ENCODE measurements at places on chromosomes 1 and 21. TPM values are rescaled to one million over a fixed set of nuclear protein-coding genes. Genes with fewer than 3 reads are reported as not detected.

DNA sequence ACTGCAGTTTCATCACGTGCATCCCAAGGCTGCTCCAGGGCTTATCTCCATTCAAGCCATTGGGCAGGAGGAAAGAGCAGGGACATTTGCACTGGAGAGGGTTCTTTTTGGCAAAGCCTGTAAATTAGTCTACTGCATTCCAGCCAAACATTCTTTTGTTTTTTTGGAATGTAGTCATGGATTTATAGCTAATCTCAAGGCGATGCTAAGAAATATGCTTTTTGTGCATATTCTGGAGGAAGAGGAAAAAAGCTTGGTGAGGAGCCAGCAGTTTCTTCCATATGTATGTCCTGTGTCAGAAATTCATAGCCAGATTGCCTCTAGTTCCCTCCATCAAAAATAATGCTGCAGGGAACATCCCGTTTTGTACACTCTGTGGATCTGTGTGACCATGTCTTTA lies 221.4 kb downstream of the BACH1 start:
- DNase-seq = peak; percentile 29

The NBPF8 gene
- total RNA-seq = 14.3 TPM

The ITLN2 gene
- total RNA-seq = not detected

The FPGT gene
- total RNA-seq = 21.6 TPM

DNA sequence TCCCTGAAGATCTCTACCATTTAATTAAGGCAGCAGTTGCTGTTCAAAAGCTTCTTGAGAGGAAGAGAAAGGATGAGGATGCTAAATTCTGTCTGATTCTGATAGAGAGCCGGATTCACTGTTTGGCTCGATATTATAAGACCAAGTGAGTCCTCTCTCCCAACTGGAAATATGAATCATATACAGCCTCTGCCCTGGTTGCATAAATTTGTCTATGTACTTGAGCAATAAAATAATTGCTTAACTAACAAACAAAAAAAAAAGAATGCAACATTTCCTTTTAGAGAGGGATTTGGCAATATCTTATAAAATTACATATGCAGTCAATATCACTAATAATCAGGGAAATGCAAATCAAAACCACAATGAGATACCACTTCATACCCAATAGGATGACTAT lies 26.8 kb downstream of the ALDH9A1 start:
- no peak for DNase-seq

GRCh38 chr1:115138973-115139372 lies 49.7 kb upstream of the TSPAN2 start:
- peak; percentile 82 for DNase-seq

The OR2T35 gene
- not detected for total RNA-seq

DNA sequence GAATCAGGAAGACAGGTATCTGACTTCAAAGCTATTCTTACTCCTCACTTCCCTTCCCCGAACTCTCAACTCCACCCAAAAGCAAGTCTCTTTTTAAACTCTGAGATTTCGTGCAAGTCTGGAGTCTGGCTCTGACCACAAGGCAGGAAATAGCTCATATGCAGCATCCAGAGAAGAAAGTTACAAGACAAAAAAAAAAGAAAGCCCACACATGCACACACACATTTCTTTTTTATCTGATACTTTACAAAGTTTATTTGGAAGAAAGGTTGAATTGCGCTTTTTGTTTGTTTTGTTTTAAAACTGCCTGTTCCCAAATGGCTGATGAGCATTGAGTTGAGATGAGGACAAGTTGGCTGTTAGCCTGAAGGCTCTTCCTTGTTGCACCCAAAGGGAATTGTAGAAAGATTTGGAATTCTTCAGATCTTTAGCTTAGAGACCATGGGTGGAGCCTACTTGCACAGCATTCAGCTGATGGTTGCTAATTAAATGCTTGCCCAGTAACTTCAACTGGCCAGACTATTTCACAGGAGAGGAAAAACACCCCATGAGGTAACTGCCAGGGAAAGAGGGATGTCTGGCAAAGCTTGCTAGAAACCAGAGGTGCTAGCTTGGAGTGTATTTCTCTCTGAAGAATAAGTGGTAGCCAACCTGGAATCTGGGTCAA lies 490.3 kb downstream of the TTLL7 start:
- DNase-seq = peak; percentile 89

- no peak for DNase-seq
Measured at GRCh38 chr21:28598214-28598613, 394.5 kb downstream of the LTN1 start.

The CFAP57 gene
- total RNA-seq = 0.39 TPM

The EMC1 gene
- total RNA-seq = 32.5 TPM

GRCh38 chr1:74470936-74471335 lies 41.5 kb downstream of the LRRC53 start:
- no peak for DNase-seq

DNA sequence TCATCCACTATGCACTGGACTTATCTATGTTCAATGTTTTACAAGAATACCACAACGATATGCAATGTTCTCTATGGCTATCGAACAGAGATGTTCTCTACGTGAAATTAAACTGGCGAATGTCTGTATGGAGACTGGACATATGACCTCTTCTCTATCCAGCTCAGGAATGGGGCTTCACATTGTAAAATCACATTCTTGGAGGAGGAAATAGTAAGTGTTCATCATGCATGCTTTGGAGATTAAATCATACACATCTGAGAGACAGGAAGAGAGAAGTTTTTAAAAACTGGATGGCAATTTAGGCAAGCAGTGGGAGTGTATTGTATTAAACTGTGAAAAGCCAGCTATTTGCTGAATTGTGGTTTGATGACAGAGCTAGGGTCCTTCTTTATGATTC lies 47.9 kb upstream of the RGL1 start:
- DNase-seq = no peak

DNA sequence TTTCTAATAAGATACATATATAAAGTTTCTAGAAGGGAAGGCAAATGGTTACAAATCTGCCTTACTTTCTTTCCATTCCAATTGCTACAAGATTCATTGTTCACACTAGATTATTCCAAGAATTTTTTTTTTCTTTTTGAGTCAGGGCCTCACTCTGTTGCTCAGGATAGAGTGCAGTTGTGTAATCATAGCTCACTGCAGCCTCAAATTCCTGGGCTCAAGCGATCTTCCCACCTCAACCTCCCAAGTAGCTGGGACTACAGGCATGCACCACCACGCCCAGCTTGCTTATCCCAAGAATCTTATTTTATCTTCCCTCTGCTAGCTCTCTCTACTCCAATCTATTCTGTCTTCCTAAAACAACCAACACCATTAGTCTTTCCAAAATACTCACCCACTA lies 81.8 kb downstream of the KIAA0319L start:
- no peak for DNase-seq

The IL22RA1 gene
- total RNA-seq = 5.0 TPM

GRCh38 chr1:175250027-175250426 lies 57.5 kb upstream of the KIAA0040 start:
- no peak for DNase-seq

The PGLYRP4 gene
- 4.3 TPM for total RNA-seq

GRCh38 chr21:28516991-28517592 lies 475.6 kb downstream of the LTN1 start:
- no peak for DNase-seq

- DNase-seq = no peak
Measured at GRCh38 chr21:28261298-28261697, 731.4 kb downstream of the LTN1 start.

- DNase-seq = no peak
Measured at GRCh38 chr1:173161510-173162221, 45.5 kb downstream of the TNFSF4 start.

GRCh38 chr1:34275150-34275549 lies 98.4 kb downstream of the C1orf94 start:
- no peak for DNase-seq

GRCh38 chr1:57019236-57019839 lies 53.5 kb upstream of the C8B start:
- DNase-seq = no peak

The CFAP141 gene
- total RNA-seq = not detected

- no peak for DNase-seq
Measured at GRCh38 chr21:41770901-41771624, 4.2 kb upstream of the RIPK4 start.

The AGT gene
- total RNA-seq = 6.0 TPM

GRCh38 chr1:153540394-153541361 lies at the start of gene S100A5:
TSS of gene S100A5 (minus strand) at chr1:153540934. CDS start at chr1:153540191, 743 bp downstream.
- DNase-seq = no peak

DNA sequence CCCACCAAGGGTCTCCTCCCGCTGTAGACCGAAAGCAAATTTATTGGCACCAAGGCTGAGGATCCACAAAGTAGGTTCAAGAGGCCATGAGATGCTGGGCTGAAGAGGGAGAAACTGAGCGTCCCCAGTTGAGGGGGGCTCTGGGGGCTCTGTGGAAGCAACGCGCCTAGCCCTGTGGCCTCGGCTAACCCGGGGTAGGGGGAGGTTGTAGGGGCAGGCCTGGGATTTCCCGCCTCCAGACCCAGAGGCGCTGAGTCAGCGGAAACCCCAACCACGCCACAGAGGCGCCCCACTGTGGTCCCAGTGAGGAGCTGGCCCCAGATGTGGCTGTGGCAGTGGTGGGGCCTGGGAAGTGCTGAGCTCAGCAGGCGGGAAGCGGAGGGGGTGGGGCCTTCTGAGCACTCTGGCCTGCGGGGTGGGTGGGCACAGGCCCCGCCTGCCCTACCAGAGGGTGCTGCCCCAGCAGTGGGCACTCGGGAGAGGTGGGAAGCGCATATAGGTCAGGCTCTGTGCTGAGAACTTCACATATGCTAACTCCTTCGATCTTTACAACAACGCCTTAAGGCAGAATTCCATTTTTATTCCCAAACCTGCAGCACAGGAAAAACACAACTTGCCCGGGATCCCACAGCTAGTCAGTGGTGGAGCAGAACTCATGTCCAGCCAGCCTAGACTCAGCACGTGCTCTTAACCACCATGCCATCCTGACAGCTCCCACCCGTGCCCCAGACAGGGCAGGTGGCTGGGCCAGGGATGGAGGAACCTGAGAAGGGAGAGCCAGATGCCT lies 1.5 kb upstream of the COL16A1 start:
- DNase-seq = peak; percentile 56

DNA sequence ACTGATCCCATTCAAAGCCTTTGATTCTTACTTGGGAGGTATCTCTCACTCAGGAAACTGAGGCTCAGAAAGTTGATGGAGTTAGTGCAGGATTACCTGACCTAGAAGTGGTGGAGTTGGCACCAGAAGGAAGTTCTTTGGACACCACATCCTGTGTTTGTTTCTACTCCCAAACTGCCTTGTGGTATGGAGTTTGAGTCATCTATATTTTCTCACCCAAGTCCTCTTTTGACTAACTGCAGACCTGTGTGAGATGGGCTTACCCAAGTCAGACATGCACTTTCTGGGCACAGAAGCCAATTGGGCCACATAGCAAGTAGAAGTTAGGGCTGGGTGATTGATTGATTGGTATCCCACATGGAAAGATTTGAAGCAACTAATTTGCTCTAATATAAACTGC lies 36.1 kb downstream of the FGGY start:
- no peak for DNase-seq
